H7 (cell line): ENCODE measurements at places on chromosomes 6 and 20. TPM values are rescaled to one million over a fixed set of nuclear protein-coding genes. Genes with fewer than 3 reads are reported as not detected.

The ZNF341 gene
- total RNA-seq = 6.7 and 7.0 TPM in 2 replicates

The BIRC7 gene
- 0.26 TPM in 1 of 2 replicates, not detected in the other for total RNA-seq

GRCh38 chr6:32709625-32710024 lies 31.6 kb upstream of the HLA-DQA2 start:
- DNase-seq = no peak

- DNase-seq = no peak
Observed at GRCh38 chr6:139407718-139408222, 33.3 kb upstream of the CITED2 start.

DNA sequence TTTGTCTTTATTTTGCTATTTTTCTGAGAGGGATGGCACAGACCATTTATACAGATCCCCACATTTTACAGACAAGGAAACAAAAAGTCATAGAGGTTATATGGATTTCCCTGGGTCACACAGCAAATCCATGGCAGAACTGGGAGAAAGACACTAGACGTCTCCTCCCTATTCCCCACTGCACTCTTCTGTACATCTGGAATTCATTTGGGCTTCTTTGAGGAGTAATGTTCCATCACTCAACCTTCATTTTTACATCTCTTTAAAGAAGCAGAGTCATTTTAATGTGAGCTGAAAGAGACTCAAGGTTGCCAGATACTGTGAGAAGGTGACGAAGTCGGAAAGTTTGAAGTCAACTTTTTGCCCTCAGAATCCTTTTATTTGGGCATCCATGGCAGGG lies 207.3 kb downstream of the OTOR start:
- no peak for DNase-seq

DNA sequence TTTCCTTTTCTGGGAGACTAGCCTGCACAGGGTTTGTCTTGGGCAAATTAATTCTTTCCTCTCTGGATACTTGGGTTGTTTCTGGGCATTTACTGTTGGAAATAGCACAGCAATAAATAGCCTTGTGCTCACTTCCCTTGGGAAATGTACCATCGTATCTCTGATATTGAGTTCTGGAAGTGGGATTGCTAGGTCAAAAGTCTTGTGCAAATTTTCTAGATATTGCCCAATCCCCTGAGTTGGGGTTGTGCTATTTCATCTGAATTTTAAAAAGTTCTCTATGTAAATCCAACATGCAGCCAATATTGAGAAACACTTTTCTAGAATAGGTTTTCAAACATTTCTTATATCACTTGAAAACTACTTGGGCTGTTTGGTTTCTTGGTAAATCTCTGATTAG lies 64.0 kb upstream of the ELOVL5 start:
- no peak for DNase-seq

GRCh38 chr6:73803562-73804241 lies 107.7 kb downstream of the CD109 start:
- DNase-seq = peak; percentile 13

DNA sequence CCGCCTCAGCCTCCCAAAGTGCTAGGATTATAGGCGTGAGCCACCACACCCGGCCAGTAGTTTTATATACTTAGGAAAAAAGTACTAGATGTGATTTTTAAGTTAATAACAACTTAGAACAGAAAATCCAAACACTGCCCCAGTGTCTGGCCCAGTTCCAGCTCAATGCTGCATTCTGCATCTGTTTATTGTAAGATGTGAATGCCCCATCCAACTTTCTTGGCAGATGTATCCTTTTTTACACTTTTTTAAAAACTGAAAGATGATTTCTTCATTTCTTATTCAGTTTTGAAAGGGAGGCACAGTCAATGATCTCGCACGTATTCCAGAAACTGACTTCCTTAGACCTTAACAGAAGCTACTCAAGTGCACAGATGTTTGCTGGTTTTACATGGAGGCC lies 85.6 kb upstream of the SRSF6 start:
- no peak for DNase-seq

- DNase-seq = no peak
Observed at GRCh38 chr6:148432462-148433195, 90.0 kb downstream of the SASH1 start.
